ENCODE measurements at places on chromosomes 13 and 19. TPM values are rescaled to one million over a fixed set of nuclear protein-coding genes. Genes with fewer than 3 reads are reported as not detected.

DNA sequence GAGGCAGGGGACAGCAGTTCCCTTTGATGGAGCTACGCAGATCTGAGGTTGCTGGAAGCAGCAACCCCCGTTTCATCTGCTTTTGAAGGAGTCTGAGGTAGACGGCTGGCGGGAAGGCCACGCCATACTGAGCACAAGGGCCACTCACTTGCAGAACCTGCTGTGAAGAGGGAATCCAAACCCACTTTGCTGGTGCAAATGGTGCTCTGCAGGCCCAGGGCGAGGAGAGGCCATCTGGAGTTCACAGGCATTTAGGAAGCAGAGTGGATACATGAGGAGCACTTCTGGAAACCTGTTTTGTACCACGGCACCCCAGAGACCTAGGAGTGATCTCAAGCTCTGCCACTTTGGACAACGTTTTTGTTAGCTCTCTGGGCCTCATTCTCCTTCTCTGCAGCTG lies 227.8 kb downstream of the UQCRFS1 start:
- DNase-seq, result no peak

Gene COQ8B
- total RNA-seq, result 36.3 TPM

Gene GFY
- total RNA-seq, result not detected

DNA sequence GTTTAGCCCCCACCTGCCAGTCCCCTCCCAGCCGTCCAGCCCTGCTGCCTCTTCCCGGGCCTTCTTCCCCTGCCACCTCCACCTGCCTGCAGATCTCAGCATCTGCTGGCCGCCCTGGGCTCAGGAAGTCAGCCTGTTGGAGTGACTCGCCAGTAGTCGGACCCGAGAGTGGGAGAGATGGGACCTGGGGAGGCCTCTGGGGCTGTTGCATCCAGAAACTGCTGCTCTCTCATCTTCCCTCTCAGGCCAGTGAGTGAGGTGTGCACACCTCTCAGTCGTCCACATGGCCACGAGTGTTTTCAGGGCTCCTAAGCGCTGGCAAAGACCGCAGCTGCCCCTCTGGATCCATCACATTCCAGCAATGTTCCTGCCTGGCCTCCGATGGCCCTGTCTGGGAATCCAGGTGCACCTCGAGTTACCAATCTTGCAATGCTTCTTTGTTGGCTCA lies 151.8 kb upstream of the SOX1 start:
- no peak for DNase-seq

DNA sequence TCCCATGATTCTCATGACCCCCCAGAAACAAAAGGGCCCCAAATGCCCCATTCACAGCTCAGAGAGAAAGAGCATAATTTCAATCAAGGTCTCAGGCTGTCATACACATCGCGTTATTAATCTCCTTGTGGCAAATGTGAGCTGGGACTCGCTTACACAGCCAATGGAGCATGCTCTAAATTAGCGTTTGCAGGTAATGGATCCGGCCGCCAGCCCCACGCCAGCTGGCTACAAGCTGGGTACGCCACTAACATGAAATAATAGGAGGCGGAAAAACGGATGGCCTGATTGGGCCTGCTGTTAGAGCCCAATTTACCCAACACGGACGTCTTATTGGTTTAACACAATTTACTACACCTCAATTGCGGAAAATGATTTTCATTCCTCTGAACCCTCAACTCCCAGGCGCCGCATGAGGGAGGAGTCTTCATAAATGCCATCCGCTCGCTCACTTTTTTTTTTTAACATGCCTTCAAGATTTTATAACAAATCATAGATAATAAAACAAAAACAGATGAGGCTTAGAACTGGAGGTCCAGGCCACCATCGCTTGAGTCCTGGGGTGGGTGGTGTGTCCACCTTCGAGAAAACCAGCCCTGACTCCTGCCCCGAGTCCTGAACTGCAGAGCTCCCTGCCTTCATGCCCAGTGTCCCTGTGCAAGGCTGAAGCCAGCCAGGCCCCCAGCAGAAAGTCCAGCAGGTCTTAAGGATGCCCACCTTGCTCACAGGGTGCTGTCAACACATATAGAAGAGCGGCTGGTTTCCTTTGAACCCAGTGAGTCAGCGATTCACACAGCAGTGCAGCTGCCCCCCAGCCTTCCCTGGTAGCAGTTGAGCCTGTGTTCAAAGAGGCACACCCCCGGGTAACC lies 62.1 kb downstream of the PEPD start:
- DNase-seq, result no peak

DNA sequence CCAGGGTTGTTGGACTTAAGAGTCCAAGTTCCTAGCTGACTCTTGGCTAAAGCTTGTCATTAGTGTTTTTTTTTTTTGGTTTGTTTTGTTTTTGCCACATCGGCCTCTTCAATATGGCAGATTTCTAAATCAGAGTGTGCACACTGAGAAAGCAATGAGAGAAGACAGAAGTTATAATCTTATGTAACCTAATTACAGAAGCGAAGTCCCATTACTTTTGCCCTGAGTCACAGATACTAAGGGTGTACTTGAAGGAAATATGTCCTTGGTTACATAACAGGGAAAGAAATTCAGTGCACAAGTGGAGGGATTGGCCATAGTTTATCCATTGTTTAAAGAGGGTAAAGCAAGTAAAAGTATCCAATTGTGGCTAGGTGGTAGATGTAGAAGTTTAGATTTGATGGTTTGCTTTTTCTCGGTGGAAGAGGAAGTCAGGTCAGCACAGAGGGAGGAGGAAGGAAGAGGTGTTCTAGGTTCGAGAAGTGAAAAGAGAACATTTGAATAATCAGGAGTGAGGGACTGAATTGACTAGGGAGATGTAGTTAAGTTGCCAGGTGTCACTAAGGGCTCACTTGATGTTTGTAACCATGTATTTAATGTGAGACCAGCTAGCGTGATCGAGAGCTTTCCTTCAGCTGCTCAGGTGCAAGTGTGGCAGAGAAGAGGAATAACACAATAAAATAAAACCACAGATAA lies 12.2 kb downstream of the GTF2F2 start:
- no peak for DNase-seq

- DNase-seq, result no peak
These were observed 312 bp downstream of the GSK3A start for GRCh38 chr19:42242069-42242511.

- DNase-seq, result no peak
These were observed 224.0 kb upstream of the UBL3 start for GRCh38 chr13:30074431-30074830.

DNA sequence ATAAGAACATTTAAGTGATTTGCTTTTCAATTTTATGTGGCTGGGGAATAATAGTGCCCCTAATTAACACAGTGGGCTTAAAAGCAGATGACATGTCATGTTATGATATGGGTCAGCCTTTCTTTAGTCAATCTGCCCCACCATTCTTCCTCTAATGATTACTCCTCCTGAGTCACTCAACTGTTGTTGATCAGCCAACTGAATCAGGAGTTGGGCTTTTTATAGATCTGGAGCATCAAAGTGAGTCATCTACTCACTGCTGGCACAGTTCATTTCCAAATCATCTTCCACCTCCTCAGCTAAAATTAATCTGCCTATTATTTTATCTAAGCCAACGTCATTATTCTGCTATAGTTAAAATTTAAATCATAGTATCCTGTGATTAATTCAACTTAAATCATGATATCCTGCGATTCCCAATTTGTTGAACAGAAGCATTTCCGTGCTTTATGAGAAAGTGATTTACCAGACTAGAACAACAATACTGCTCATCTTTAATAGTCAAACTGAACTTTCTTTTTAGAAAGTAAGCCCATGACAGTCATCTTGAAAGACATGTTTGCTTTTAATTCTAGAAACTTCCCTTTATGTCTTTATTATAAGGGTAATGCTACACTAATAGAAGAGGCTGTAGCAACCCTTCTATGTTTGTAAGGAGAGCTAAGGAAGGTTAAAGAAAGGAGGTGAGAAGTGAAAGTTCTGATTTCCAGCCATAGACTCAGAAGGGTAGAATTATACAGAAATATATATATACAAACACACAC lies 551.4 kb downstream of the TBC1D4 start:
- DNase-seq, result no peak

DNA sequence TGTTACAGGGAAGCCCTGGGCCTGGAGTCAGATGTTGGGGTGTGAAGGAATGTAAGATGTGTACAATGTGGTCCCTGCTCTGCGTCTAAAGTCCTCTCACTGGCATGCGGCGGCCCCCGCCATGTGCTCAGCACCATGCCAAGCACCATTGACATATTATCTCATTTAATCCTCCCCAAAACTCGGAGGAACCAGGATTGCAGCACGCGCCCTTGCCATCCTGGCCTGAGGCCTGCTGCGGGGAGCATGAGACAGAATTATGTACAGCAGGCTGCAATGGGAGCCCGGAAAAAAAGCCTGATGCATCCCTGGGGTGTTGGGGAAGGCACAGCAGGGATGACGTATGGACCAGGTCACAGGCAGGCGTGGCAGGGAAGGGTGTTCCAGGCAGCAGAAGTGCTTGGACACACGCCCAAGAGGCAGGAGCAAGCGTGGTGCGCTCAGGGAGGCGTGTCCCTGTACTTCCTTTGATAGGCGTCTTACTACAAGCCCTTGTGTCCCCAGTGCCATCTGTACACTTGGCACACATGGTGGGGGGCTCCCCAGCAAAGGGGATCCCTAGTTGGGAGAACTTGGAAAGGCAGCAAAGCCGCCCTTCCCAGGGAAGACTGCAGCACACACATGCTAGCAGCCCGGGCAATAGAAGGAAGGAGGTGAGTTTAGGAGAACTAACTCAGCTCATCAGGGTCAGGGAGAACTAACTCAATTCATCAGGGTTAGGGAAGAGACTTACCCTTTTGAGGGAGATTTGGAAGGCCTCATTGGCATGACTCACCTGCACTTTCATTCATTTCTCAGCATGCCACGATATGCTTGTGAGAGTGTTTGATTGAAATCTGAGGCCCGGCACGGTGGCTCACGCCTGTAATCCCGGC lies 3.4 kb downstream of the EVI5L start:
- no peak for DNase-seq

DNA sequence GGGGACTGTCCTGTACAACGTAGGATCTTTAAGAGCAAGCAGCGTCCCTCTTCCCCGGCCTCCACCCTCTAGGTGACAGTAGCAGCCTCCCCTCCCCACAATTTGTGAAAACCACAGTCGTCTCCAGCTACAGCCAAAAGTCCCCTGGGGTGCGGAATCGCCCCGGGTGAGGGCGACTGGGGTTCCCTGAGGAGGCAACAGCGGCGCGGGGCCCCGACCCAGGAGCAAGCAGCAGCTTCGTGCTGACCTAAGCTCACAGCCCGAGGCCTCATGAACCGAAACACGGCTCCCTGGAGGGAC lies 322 bp downstream of the ZNF558 start:
- no peak for DNase-seq

DNA sequence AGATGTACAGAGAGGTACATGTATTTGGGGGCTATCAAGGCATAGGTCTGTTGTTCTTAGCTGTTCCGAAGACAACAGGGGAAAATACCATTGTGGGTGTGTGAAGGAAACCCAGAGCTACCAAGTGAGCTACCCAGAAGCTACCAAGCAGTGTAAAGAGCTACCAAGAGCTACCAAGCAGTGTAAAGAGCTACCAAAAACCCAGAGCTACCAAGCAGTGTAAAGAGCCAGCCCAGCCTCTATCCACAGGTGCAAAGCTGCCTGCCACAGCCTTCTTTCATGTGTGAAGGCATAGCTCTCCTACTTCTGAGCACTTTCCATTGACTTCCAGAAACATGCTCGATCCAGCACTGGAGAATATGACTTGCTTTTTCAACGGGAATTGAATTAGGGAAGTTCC lies 145.7 kb downstream of the AKAP11 start:
- no peak for DNase-seq

- no peak for DNase-seq
These were observed 27.5 kb upstream of the KCTD15 start for GRCh38 chr19:33769208-33769607.

- DNase-seq, result no peak
These were observed 14.6 kb upstream of the TMEM255B start for GRCh38 chr13:113744197-113745000.

- DNase-seq, result no peak
These were observed 2.2 kb downstream of the TRIM28 start for GRCh38 chr19:58546019-58546530.

DNA sequence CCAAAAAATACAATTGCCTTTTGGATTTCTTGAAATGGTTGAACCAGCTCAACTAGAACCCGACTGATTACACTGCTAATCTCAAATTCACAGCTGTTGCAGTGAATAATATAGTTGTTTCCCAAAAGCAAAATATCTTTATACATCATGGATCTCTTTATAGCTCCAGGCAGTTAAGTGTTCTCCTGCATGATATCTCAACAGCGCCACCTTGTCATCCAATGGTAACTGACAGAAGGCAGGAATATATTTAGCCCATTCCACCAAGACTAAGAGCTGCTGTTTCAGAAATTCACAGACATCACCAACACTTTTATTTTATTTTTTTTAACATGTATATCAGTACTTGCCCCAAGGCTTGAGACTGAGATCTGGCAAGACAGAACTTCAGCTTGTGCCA lies 1141.0 kb upstream of the PRR20A start:
- no peak for DNase-seq

- no peak for DNase-seq
These were observed 8.7 kb downstream of the GPX4 start for GRCh38 chr19:1112268-1113029.

DNA sequence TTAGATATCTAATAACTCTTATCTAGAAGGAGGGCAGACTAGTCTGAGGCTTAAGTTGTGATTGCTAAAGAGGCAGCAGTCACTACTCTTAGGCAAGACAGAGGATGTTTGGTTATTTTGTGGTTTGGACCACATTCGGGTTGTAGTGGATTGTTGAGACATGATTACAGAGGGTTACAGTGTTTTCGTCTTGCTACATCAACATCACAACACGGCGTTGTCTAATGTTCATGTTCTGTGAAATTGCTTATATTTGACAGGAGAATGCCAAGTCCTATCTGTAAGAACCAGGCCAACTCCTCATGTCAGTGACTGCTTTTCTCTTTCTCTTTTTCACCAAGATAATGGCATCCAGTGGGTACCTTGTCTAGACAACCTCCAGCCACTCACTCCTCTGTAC lies 16.8 kb upstream of the TM9SF2 start:
- no peak for DNase-seq

DNA sequence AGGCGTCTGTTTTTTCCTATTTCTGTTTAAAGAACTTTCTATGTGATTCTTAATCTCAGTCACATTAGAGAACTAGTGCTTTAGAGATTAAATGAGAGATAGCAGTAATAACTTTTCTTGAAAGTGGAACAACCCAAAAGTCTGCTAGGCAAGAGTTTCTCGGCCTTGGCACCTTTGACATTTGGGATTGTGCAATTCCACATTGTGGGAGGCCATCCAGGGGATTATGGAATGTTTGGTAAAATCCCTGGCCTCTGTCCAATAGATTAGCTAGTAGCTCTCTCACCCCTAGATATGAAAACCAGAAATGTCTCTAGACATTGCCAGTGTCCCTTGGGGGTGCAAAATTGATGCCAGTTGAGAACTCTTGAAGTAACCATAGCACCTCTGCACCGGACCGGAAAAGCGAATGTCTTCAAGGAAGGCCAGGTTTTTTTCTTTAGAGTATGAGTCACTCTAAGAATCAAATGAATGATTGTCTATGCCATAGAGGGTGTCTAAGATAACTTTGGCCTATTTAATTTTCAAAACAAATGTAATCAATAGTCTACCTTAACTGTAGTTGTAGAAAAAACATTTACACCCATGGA lies 45.0 kb upstream of the IL17D start:
- no peak for DNase-seq

Gene ZFR2
- total RNA-seq, result 0.33 TPM

GRCh38 chr13:26653310-26653709 lies 95.8 kb downstream of the WASF3 start:
- no peak for DNase-seq

Measured in activated CD4-positive, alpha-beta memory T cell treated with anti-CD3 and anti-CD28 coated beads for 36 hours (primary cell).